AG10803 (cell line): ENCODE measurements at places on chromosomes 4 and X.

DNA sequence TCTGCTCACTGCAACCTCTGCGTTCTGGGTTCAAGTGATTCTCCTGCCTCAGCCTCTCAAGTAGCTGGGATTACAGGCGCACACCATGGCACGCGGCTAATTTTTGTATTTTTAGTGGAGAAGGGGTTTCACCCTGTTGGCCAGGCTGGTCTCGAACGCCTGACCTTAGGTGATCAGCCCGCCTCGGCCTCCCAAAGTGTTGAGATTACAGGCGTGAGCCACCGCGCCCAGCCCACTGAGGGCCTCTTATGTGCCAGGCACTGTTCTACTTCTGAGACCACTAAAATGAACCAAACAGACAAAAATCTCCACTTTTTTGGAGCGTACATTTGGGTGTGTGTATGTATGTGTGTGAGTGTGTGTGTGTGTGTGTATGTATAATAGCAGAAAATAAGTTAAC is 117.2 kb upstream of the H2AZ1 start:
- DNase-seq: no peak

- no peak for DNase-seq
These were observed 7.6 kb downstream of the MAMLD1 start for GRCh38 chrX:150370589-150371312.

DNA sequence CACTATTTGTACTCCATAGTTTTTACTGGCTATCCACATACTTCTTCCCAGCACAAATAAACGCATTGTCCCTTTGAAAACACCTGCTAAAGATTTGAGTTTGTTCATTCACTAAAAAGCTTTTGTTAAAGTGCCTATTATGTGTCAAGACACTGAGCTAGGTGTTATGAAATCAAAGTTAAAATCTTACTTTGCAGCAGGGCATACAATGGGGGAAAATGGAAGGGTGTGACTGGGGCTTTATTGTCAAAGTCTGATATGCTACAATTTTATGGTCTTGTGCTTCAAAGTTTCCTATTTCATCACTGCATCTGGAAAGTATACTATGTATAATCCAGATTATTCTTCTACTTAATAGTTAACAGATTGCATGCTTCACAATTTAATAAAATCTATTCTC is 128.4 kb downstream of the PPP3CA start:
- no peak for DNase-seq

DNA sequence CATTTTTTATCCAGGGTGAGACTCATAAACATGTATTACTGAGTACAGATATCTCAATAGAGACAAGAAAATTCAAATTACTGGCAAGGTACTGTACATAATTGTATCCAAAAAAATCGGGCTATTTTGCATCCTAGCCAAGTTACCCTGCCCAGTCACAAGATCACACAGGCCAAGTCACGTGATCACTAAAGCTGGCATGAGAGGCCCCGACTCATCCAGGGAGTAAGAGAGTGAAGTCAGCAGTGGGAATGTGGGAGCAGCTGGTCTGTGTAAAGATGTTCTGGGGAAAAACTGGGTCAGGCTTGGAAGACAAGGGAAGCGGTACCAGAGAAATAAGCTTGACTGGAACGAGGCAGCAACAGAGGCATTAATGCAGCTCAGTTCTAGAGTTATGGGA is 119.3 kb upstream of the STS start:
- peak; percentile 5 for DNase-seq

- DNase-seq: peak; percentile 89
These were observed 8.2 kb downstream of the BMP2K start for GRCh38 chr4:78784236-78784865.

DNA sequence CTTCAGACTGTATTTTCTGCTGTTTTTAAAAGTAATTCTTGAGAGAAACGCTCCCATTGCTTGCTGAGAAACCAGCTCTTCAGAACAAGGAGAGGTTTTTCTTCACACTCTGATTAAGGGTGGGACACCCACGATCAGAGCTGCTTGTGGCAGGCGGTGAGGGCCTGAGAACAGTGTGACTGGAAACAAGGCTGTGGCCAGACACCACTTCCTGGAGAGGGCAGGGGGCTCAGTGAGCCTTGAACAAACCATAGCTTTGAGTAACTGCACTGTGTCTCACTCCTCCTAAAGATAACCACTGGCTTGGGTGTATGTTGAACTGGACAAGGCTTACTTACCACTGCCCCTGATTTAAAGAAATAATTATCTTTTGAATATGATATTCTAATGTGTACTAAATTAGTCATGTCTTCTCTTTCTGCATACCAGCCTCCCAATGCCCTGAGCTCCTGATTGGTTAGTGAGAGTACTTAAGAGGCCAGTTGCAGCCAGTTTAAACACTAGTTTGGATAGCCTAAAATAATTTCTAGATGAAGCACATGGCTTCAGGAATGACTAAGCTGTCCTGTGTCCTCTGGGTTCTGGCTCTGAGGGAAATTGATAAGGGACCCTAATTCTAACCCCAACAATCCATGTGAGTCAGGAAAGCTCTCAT is 3.7 kb upstream of the GPR82 start:
- DNase-seq: no peak

DNA sequence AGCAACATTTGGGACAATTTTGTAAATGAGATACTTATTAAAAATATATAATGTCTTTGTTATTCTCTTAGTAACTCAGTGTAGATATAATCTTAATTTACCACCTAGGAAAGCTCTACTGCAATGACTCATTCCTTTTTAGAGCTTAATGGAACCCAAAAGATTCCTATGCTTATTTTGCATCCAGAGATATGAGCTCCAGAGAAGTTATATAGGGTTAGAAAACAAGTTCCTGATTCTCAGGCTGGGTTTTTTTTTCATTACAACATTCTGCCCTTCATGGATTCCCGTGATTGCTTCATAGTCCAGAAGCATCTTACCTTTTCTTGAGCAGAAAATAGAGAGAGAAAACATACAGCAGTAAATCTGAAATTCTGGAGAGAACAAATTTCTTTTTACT is 57.9 kb upstream of the CXCL8 start:
- no peak for DNase-seq

GRCh38 chrX:12673487-12673886 is 117.7 kb upstream of the PRPS2 start:
- DNase-seq: no peak

DNA sequence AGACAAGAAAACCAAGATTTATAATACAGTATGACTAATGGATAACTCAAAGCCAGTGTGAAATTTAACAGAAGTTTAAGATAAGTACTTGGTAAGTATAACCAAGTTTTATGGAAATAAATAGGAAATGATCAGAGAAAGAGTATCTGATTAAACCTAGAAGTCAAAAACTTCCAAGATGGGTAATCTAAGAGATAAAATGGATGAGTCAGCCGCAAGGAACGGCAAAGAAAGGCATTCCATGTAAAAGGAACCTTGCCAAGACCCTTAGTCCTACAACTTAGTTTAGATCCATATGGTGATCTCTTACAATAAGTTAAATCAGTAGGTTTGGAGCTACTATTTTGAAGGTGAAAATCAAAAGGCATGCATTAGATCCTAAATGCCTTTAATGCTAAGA is 34.8 kb downstream of the LIN54 start:
- DNase-seq: no peak

- no peak for DNase-seq
These were observed 753.6 kb downstream of the RAPGEF2 start for GRCh38 chr4:159856451-159856850.

- DNase-seq: no peak
These were observed 320.6 kb downstream of the ADGRL3 start for GRCh38 chr4:61520681-61521160.

DNA sequence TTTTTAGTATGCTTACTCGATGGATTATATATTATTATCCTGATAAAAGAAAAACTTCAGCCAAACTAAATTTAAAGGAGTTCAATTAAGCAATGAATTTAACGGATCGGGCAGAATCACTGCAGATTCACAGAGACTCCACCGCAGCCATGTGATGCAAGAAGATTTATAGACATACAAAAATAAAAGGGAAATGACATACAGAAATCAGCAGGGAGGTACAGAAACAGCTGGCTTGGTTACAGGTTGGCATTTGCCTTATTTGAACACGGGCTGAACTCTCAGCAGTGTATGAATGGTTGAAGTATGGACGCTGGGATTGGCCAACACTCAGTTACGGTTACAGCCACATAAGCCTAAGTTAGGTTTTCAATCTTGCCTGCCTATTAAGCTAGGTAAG is 35.4 kb upstream of the DHRSX start:
- DNase-seq: no peak

- DNase-seq: no peak
These were observed 70.7 kb downstream of the REELD1 start for GRCh38 chr4:146285037-146285436.
